ENCODE measurements at places on chromosomes 4 and X.
A peak's percentile ranks its signal among the peaks of the same experiment; 100 is the strongest.

DNA sequence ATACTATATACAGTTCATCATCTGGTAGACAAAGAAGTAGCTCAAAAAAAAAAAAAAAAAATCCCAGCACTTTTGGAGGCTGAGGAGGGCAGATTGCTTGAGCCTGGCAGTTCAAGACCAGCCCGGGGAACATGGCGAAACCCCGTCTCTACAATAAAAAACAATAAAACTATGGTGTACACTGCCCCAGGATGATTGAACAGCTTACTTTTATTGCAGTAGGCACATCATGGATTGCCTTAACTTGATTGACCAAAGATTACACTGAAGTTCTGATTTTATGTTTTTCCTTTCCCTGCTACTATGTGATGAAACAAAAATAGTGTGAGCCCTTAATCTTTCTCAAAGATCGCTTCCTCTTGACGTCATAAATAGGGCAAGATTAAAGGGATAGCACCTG, 60.6 kb downstream of the SNX25 start:
- H3K27me3 ChIP-seq, result peaks cover 8% of the 10 kb centered on the region
- H3K4me3 ChIP-seq, result no peak overlapping the region
- no peaks in the 10 kb centered on the region for H3K36me3 ChIP-seq
- no peak overlapping the region for H3K27ac ChIP-seq
- no peak for DNase-seq

DNA sequence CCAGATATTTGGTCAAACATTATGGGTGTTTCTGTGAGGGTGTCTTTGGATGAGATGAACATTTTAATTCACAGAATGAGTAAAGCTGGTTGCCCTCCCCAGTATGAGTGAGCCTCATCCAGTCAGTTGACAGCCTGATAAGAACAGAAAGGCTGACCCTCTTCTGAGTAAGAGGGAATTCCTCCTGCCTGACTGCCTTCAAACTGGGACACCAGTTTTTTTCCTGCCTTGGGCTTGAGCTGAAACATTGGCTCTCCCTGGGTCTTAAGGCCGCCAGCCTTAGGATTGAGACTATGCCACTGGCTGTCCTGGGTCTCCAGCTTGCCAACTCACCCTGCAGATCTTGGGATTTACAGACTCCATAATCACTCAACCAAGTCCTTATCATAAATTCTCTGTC, 14.5 kb upstream of the MAML3 start:
- H3K27me3 ChIP-seq, result no peaks in the 10 kb centered on the region
- no peak for DNase-seq
- peaks cover under 1% of the 10 kb centered on the region for H3K4me1 ChIP-seq
- no peaks in the 10 kb centered on the region for H3K36me3 ChIP-seq

GRCh38 chrX:135477576-135477975, 42.9 kb upstream of the INTS6L start:
- no peaks in the 10 kb centered on the region for H3K27me3 ChIP-seq
- peak; percentile 73 for DNase-seq
- no peak overlapping the region for H3K27ac ChIP-seq
- no peaks in the 10 kb centered on the region for H3K36me3 ChIP-seq

DNA sequence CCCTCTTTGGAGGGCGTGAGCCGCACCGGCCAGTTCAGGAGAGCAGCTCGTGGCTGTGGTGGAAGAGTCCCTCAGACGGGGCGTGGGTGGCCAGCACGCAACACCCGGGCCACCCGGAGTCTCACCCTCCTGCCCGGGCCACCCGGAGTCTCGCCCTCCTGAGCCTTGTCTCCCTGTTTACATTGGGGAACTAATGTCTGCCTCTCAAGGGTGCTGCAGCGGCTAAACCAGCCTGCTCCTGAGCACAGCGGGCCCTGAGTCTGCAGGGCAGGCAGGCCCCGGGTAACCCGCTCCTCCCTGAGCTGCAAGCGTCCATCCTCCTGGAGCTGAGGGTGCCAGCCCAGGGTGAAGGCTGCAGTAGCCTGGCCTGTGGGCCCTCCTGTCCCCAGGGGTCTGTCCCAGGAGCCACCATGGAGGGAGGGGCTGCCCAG, 3.0 kb downstream of the PDE6B start:
- no peaks in the 10 kb centered on the region for H3K4me1 ChIP-seq
- H3K27me3 ChIP-seq, result no peaks in the 10 kb centered on the region
- DNase-seq, result no peak

Data from common myeloid progenitor, CD34-positive (primary cell).